Activated naive CD8-positive, alpha-beta T cell treated with anti-CD3 and anti-CD28 coated beads for 36 hours (primary cell): ENCODE measurements at places on chromosomes 4 and X. TPM values are rescaled to one million over a fixed set of nuclear protein-coding genes. Genes with fewer than 3 reads are reported as not detected.

GRCh38 chr4:181323061-181323460 is 920.1 kb upstream of the TENM3 start:
- no peak for DNase-seq

- no peak for DNase-seq
These were observed 193.0 kb downstream of the PDGFC start for GRCh38 chr4:156778606-156779005.

- no peak for DNase-seq
These were observed 32.3 kb downstream of the MED28 start for GRCh38 chr4:17646693-17647092.

DNA sequence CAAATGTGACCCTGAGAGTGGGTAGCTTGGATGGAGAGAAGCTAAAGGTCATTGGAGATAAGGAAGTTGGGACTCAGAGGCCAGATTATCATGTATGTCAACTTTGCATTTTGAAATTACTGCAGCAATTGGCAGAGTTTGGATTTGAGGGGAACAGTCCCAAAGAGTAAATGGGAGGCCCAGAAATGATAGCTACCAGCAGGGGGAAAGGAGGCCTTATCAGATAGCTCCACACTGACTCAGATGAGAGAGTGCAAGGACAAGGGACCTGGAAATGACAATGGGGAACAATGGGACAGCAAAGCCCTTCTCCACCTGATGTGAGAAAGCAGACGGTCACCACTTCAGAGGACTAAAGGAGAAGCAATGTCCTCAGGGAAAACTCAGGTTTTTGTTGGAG is 201.5 kb upstream of the JADE1 start:
- DNase-seq: no peak

DNA sequence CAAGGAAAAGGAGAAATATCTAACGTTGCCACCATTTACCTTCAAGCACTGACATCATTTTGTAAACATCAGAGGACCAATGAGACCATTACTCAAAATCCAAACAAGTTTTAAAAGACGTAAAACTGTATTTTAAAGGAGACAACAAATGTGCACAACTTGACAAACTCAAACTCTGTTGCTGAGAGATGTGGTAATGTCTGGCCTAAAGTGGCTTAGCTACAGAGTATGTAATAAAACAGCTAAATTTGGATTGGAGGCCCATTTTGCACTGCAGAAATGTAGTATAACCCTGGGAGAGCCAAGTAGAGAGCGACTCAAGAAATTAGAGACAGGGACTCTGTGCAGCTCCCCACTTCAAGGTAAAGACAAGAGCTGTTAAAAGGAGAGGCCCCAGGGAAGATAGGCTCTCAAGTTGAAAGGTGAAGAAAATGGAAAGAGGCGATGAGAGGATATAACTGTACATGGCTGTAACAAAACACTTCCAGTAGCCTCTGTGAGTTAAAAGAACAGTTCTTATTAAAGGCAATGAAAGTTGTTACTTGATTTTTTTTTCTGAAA is 20.3 kb downstream of the UNC5C start:
- no peak for DNase-seq

GRCh38 chr4:82864336-82864979 is 26.5 kb downstream of the SEC31A start:
- peak; percentile 14 for DNase-seq

- DNase-seq: no peak
These were observed 582.6 kb upstream of the ACTRT1 start for GRCh38 chrX:128634754-128635153.

GRCh38 chr4:39609454-39609931 is 29.2 kb downstream of the SMIM14 start:
- no peak for DNase-seq

- no peak for DNase-seq
These were observed 30.0 kb downstream of the SMIM31 start for GRCh38 chr4:164783976-164784375.

DNA sequence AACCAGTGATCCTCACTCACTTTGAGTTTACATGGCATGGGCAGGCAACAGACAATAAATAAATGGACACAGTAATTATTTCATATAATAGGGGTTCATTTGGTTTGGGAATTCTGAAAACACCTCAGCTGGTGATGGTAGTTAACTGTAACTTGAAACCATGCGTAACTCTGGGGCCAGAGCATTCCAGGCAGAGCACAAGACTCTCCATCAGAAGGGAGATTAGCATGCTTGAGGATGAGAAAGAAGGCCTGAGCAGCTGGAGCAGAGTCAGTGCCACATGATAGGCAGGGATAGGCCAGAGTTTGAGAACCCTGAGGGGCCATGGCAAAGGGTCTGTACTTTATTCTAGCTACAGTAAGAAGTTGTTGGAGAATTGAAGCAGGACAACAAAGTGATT is 56.3 kb upstream of the CXCL8 start:
- DNase-seq: no peak

GRCh38 chr4:13445841-13446790 is 38.0 kb downstream of the RAB28 start:
- DNase-seq: no peak

DNA sequence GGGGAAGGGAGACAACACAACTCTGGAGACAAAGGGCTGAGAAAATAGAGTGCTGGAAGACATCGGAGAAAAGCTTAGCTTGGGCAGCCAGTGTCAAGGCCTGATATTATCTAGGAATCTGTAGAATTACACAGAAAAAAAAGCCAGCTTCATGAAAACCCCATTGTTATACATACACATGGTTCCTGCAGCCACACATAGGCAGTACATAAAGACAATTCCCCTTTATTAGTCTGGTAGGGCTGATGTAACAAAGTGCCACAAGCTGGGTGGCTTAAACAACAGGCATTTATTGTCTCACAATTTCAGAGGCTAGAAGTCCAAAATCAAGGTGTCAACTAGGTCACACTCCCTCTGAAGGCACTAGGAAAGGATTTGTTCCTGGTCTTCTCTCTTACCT is 503.5 kb downstream of the MID1IP1 start:
- DNase-seq: no peak

DNA sequence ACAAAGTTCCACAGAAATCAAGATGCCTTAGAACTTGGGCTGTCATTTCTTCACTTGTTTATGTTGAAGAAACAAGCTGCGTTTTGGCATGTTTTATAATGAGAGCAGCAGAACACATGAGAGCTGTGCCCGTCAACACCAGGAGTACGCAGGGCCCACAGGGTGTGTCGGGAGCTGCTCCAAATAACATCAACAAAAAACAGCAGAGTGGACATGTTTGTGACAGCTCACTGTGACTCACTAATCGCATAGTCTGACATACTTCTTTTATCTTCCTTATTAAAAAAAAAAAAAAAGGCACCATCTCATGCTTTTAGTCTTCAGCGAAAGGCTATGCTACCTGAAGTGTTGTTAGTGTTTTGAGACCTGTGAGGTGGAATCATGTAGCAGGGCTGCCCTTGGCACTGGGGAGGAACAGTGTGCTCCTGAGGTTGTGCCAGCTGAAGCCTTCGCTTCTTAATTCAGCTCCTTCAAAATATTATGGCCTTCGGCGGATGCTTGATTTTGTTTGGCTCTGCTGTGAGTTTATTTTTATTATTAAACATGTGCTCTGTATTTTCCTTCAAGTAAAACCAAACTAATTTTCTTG is 32.8 kb downstream of the FHDC1 start:
- DNase-seq: no peak

DNA sequence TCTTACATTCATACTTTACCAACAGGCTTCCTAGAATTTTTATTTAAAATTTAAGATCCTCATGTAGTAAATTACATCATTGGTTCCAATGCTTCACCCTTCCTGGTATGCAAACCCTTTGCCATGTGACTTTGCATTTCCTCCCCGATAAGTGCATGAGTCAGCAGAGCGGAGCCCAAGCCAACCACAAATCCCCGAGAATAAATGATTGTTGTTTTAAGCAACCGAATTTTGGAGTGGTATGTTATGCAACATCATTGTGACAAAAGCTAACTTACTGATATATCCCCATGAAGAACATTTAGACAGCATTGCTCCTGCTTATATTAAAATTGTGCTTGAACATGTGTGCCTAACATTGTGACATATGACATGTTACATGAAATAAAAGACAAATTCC is 199.4 kb upstream of the DDX53 start:
- DNase-seq: no peak

DNA sequence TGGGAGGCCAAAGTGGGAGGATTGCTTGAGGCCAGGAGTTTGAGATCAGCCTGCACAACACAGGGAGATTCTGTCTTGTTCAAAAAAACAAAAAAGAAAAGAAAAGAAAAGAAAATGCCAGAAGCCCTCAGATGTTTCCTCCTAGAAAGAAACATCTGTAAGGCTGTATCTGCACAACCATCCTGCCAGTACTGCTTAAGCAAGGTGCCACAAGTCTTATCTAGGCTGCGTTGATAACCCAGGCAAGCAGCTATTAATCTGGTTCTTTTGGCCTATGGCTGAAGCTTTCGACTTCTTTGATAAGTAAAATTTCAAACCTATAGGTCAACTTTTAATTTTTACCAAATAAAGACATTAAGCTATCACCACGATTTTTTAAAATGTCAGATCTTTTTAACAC is 3.1 kb downstream of the COX18 start:
- no peak for DNase-seq

GRCh38 chr4:1726146-1726934 is 5.0 kb downstream of the TACC3 start:
- peak; percentile 77 for DNase-seq

DNA sequence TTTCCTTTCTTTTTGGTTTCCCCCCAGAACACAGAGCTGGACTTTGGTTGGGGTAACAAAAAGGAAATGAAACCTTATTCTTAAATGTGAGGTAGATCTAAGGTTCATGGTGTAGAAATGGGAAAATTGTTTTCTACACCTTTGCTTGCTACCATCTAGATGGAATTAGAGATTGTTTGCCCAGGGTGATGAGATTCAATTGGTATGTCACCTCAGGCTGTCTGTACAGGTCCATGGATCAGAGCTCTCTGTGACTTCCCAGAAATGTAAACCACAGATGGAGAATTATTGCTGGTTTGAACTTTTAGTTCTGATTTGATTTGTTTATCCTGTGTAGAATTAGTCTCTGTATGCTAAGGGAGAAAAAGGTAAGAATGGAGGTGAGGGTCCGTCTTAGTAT is 146.7 kb downstream of the PCDH7 start:
- DNase-seq: no peak

DNA sequence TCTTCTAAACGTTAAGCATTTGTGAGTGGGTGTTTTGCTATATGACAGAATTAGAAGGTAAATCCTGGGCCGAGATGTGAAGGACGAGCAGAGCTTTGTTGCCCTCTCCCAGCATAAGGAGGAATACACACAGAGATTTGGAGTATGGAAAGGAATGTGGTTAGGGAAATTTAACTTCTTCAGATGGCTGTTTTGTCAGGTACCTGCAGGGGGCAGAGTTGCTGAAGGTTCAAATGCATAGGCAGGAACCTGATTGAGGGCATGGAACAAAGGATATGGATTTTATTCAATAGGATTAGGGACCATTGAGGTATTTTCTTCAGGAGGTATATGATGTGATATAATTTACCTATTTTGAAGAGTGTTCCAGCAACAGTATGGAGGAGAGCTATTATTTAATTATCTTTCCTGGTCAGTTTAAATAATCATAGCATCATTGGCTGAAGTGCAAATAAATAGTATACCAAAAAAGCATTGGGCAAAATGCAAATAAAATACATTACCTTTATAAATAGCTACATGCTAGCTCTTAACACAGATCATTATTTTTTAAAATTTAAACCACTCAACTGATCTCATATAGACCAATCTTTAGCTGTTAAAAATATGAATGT is 143.6 kb downstream of the SLIT2 start:
- peak; percentile 2 for DNase-seq

Gene PASD1
- total RNA-seq: not detected

Gene RBM3
- total RNA-seq: 258 TPM

Gene PCGF3
- 19.7 TPM for total RNA-seq

Gene CFAP99
- not detected for total RNA-seq

Gene SLC9B1
- total RNA-seq: 1.2 TPM

Gene KLF8
- total RNA-seq: 1.7 TPM

Gene DCAF8L2
- total RNA-seq: not detected

Gene PIR
- total RNA-seq: 3.0 TPM

Gene ODAM
- total RNA-seq: not detected

Gene RAPGEF2
- 19.2 TPM for total RNA-seq

Gene NDP
- total RNA-seq: not detected

Gene ZNF711
- 1.3 TPM for total RNA-seq
